Stimulated activated CD4-positive, alpha-beta T cell treated with anti-CD3 and anti-CD28 coated beads, Interleukin-4, amount 100 ng/mL, for 48 hours (primary cell): ENCODE measurements at places on chromosomes 6 and 20.

DNA sequence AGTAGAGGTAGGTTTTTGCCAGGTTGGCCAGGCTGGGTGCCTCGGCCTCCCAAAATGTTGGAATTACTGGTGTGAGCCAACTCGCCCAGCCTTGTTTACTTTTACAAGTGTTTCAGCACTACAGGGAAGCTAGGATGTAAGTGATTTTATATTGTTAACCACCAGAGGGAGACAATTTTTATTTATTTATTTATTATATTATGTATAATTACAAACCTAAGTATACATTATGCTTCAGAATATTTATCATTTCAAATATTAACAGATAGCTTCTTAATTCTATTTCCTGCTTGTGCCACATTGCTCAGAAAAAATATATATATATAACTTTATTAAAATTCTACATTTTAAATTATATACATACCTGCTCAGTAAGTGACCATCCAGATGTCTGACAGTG is 9.8 kb downstream of the MMUT start:
- no peak for DNase-seq

GRCh38 chr6:90003069-90003795 is 109.0 kb downstream of the GJA10 start:
- no peak for DNase-seq

DNA sequence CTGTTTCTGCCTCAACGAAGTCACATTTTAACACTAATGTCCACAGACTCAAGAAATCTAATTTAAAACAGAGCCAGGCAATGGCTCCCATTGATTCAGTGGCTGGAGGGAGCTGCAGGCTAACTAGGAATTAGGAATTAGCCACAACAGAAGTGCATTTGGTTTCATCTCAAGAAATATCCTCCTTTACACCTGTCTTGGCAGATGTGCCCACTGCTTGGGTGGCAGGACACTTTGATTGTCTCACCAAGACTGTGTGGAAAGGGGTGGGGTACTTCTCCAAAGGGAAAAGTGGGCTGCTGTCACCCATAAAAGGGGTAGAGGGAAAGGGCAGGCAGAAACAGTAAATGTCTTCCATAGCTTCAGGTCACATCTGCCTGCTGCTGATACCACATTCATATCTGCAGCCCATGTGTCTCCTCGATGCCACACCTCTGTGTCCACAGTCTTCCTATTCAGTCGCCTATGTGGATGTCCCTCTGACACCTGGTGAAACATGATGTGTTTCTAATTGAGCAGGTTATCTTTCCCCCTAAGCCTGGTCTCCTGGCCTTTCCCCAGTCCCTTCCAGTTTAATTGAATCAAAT is 10.9 kb upstream of the OSER1 start:
- no peak for DNase-seq

DNA sequence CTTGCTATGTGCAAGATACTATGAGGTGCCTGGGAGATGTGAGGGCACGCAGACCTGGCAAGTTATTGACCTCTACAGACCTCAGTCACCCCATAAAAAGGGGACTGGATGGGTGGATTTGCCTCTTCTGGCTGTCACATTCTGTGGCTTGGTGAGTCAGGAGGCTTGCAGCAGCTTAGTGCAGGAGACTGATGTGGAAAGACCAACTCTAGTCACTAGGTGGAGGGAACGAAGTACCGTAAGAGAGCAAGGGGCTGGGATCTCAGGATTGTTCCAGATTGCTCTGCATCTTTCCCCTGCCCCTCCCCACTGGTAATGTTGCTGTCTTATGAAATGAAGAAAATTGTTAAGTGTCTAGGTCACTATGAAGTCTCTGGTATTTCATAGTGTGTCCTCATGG is 3.3 kb downstream of the MAPRE1 start:
- DNase-seq: no peak

DNA sequence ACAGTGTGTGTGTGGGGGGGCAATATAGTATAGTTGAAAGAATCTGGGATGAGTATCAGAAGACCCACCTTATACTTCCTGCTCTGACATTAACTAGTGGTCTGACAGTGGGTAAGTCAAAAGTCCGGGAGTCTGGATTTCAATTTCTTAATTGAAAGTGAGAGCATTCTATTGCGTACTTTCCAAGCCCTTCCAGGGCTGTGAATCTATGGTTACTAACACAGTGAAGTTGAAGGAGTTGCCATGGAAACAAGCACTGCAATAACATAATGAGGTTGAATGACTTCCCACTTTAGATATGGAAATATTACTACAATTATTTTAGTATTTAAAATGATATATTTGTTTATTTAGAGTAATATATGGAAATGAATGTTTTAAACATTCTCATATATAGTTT is 80.2 kb downstream of the MLIP start:
- DNase-seq: no peak

DNA sequence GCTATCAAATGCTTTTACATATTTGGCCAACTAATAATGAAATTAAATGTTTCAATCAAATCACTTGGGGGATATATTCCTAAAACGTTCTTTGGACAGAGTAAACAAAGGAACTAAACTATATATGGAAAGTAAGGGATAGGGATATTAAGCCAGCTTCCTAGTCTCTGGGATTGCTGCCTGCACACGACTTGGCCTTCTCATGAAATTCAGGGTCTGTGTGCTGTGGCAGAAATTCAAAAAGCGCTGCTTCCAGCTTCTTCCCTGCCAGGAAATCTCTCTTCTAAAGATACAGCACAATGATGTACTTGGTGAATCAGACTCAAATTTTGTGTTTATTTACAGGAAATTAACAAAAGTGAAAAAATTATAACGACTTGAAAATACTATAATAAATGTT is 206.3 kb upstream of the RAB32 start:
- DNase-seq: no peak

DNA sequence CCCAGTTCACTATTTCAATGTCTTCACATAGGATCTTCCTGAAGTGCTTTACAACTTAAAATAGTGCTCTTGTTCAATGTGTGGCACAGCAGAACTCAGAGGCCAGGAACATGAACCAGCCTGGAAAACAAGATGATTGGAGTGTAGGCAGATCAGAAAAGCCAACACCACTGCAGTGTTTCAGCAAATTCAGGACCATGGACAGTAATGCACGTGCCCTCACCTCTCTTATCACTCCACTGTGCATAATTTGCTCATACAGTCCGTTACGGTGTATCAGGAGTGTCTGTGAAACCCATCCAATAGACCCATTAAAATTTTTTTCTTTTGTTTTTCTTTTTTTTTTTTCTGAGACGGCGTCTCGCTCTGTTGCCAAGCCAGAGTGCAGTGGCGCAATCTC is 27.6 kb upstream of the HACE1 start:
- DNase-seq: no peak

GRCh38 chr6:56906752-56907151 is 48.2 kb upstream of the BEND6 start:
- no peak for DNase-seq

DNA sequence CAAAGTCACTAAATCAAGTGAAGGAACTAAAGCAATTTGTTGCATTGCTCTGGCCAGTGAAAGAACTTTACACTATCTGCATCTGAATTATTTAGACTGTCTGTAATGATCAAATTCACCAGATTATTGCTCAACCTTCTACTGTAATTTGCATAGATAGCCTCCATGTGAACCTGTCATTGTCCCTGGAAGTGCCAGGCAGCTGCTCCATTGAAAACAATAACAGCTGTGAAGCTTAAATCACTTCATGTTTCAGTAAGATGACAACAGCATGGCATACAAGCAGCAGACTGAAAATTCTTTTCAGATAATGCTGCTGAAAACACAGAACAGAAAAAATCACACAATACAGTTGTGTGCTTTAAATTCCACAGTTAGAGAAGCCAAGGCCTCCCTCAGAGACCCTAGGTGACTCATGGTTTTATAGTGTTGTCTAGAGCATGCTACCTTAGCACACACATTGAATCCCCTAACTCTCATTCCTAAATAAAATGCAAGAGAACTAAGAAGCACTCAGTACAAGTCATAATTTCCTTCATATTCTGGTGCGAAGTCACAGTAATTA is 248.9 kb downstream of the TPBG start:
- DNase-seq: no peak

DNA sequence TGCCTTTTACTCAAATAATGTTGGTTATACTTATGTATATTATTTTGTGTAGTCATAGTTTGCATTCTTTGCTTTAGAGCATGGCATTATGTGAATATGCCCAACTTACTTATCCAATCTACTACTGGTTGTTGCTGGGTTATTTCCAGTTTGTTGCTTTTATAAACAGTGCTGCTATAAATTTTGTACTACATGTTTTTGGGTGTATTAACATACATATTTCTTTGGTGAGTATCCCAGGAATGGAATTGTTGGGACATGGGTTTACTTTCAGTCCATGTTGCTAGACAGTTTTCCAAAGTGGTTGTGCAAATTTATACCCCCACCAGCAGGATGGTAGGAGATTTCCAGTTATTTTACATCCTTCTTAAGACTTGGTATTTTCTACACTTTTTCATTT is 157.1 kb upstream of the THEMIS start:
- no peak for DNase-seq

DNA sequence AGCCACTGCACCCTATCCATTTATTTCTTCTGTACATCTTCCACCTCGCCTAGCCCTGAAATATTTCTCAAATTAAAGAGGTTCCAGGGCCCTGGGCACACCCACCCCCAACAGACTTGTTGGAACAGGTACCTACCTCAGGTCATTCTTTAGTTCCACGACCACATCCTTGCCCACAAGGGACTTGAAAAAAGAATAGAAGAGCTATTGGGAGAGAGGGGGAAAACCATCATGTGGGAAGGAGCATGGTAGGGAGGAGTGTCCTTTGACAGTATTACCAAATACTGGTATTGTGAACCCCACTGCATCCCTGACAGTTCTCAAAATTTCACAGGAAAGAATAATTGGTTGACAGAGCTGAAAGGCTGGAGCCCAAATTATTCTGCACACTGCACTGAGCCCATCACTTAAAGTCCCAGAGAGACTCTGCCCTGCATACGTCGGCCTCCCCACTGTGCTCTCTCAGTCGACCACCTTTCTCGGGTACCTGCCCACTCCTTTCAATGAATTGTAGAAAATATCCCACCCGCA is 762 bp downstream of the LSM2 start:
- no peak for DNase-seq

DNA sequence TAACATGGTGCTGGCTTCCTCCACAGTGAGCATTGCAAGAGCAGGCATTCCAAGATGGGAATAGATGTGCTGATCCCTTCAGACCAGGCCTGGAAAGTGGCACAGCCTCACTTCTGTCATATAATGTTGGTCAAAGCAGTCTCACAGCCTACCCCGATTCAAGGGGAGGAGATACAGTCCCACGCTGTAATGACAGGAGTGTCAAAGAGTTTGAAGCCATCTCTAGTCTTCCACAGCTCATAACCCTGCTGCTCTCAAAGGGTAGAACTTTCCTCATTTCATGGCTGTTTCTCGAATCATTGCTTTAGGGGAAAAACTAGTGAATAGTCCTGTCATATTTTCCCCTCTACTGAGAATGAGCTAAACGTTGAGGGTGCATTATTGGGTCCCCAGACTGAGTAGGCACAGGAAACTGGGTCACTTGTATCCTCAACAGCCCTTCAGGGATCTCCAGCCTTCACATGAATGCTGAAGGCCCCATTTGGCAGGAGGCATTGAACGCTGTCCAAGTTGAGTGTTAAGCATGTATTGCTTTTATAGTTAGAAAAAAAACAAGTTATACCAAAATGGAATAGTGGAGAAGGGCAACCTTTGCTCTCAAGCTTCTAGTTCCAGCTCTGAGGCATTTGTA is 27.3 kb downstream of the DTD1 start:
- DNase-seq: no peak

GRCh38 chr6:120304223-120304622 is 954.7 kb upstream of the MAN1A1 start:
- DNase-seq: no peak

- DNase-seq: no peak
Measured at GRCh38 chr20:29086938-29087337, 2170.5 kb upstream of the DEFB115 start.

DNA sequence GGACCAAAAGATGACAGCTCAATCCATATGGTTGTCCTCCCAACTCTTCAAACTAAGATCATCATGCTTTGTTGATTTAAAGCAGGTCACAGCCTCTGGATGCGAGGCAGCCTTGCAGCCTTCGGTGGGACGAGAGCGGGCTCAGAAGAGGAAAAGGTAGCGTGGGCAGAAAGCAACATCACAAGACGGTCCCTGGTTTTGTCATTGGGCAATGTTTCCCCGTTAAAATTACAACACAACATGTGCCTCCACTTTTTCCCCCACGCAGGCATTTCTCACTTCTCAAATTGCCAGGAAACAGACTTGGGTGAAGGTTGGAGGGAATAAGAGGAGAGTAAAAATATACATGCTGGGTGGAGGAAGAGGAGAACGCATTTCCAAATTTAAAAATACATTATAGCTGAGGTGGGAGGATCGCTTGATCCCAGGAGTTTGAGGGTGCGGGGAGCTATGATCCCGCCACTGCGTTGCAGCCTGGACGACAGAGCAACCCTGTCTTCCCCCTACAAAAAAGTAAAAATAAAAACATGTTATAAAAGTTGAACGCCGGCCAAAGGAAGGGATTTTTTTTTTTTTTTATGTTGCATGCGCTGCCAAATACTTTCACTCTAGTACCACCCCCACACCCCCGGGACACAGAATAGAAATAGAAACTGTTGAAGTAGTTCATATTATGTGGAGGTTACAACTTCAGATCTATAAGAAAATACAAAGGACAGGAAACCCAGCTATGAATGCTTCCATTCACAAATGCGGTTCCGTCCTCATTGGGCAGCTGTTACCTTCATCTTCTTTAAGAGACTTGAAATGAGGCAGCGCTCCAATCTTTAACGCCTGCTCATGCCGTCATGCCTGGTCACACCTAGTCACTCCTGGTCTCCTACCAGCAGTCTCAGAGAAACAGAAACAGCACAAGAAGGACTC is 13.9 kb upstream of the NAA20 start:
- peak; percentile 9 for DNase-seq

DNA sequence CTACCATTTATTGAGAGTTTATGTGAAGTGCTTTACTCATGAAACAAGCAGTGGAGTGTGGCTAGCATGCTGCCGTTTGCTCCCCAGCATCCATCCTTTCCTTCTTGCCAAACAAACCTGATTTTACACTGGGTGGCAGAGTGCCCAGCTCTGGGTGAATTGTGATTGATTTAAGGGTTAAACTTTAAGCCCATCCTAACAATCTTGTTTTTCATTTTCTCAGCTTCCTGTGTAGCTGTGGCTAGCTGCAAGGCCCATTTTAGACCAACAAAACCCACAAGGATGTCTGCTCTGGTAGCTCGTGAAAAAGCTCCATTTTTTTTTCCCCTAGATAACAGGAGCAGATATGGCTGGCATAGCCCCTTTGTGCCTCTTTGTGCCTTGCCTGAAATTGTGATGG is 77.7 kb upstream of the KCNG1 start:
- no peak for DNase-seq

DNA sequence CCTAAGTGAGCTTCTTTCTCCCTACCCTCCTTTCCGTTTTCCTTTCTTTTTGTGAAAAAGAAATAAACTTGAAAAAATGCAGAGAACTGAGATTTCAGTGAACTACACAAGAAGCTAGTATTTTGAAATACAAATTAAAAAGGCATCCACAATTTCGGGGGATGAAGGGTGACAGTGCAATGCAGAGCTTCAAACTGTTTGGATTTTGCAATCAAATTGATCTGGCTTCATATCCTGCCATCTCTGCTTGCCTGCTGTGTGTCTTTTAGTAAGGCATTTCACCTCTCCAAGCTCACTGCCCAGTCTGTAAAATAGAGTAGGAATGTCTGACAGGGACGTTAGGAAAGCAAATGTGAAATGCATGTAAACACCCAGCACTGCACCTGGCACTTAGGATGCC is 258.0 kb downstream of the HACE1 start:
- no peak for DNase-seq
